Right renal cortex interstitium (tissue), 3 donors: ENCODE measurements at places on chromosomes 16 and 17.

GRCh38 chr17:27586203-27586721, 44.7 kb upstream of the LGALS9 start:
- DNase-seq: no peak

DNA sequence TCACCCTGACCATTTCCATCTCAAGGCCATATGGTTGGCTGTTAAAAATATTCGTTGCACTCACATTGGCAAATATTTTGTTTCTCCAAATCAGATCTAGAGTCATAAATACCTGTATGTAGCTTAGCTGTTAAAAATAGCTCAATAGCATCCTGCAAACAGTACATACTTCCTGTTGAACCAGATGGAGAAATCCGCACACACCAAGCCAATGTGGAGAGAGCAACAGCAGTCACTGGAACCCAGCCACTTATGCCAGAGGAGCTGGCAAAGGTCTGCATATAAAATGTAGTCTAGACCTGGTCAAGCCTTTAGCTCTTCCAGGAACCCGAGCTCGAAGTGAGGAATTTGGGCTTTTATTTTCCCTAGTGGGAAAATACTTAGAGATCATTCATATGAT, 146.4 kb upstream of the KCNJ16 start:
- no peak for DNase-seq

- no peak for DNase-seq
These were observed 62.9 kb downstream of the PRMT7 start for GRCh38 chr16:68373528-68374245.

DNA sequence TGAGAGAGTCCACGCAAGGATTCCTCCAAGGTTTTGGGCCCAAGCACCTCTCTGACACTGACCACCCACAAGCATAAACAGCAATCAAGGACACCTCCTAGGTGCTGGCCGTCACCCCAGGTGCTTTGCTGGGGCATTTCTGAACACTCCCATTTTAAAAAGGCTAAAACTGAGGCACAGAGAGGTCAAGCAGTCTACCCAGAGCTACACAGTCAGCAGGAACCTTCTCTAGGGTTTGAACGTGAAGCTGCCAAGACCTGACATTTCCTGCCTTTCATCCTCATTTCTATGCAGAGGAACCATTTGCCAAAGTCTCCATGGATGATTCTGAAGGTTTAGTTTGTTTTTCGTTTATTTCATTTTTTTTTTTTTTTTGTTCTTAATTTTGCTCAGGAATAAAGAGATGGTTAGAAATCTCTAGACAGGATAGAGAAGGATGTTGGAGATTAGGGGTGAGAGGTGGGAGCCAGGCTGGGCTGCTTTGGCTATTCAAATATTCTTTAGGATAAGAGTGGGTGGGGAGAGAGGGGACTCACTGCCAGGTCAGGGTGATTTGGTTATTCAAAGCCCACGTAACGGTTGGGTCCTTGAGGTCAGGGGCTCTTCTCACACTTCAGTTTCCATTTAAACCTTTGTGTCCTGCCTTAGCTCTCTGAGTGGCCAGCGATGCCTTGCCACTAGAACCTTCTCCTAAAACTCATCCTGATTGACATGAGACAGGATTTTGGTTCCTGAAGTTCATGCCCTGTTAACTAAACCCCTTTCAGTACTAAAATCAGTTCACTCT, 6.2 kb downstream of the PLCG2 start:
- no peak for DNase-seq

DNA sequence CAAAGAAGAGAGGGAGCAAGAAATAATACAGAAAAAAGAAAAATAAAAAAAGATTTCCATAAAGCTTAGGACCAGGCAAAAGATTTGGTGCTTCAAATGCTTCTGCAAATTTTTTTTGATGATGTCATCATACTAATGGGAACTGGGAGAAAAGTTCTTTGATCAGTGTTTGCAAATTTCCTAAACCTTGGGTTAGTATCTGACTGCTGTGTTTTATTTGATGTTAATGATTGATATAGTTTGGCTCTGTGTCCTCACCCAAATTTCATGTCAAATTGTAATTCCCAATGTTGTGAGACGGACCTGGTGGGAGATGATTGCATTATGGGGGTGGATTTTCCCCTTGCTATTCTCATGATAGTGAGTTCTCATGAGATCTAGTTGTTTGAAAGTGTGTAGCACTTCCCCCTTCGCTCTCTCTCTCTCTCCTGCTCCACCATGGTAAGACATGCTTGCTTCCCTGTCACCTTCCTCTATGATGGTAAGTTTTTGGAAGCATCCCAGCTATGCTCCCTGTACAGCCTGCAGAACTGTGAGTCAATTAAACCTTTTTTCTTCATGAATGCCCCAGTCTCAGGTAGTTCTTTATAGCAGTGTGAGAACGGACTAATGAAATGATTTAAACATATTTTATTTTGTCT, 72.6 kb downstream of the TMEM100 start:
- DNase-seq: no peak

GRCh38 chr16:75311383-75311938, 60.0 kb upstream of the BCAR1 start:
- no peak for DNase-seq
